ENCODE measurements at places on chromosomes 5 and 9. TPM values are rescaled to one million over a fixed set of nuclear protein-coding genes. Genes with fewer than 3 reads are reported as not detected.

SLC36A2 gene
- not detected for total RNA-seq

NMUR2 gene
- not detected for total RNA-seq

HAVCR2 gene
- total RNA-seq: 11.7 TPM

PCDHGA5 gene
- total RNA-seq: 14.5 TPM

- DNase-seq: no peak
Observed at GRCh38 chr9:7947577-7947976, 148.0 kb upstream of the DMAC1 start.

DNA sequence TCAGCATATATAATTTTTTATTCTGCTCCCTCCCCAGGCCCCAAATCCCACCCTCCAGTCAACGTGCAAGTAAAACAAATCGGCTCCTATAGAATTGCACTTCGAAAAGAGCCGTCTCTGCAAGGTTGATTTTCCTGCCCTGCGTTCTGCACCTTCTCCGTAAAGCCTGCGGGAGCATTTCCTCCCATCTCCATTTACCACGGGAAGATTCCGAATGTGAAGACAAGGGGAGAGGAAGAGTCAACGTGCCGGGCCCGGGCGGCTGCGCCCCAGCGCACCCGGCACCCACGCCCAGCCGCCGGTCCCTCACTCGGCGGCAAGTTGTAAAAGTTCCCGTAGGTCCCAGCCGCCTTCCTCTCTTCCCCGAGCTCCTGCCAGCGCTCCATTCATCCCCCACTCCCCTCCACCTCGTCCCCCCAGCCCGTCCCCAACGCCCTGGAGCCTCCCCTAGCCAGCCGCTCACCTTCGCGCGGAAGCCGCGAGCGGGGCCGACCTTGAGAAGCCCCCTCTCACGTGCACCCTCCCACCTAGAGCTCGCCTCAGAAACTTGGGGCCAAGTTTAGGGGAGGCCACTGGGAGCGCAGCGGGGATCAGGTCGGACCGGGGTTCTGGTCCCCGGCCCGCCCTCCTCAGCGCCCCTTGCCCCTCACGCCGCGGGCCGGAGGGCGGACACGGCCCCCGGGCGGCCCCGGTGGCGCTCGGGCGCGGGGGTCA, 431 bp downstream of the BNC2 start:
- no peak for DNase-seq

MEIKIN gene
- 14.8 TPM for total RNA-seq

HEXB gene
- total RNA-seq: 204 TPM

DNA sequence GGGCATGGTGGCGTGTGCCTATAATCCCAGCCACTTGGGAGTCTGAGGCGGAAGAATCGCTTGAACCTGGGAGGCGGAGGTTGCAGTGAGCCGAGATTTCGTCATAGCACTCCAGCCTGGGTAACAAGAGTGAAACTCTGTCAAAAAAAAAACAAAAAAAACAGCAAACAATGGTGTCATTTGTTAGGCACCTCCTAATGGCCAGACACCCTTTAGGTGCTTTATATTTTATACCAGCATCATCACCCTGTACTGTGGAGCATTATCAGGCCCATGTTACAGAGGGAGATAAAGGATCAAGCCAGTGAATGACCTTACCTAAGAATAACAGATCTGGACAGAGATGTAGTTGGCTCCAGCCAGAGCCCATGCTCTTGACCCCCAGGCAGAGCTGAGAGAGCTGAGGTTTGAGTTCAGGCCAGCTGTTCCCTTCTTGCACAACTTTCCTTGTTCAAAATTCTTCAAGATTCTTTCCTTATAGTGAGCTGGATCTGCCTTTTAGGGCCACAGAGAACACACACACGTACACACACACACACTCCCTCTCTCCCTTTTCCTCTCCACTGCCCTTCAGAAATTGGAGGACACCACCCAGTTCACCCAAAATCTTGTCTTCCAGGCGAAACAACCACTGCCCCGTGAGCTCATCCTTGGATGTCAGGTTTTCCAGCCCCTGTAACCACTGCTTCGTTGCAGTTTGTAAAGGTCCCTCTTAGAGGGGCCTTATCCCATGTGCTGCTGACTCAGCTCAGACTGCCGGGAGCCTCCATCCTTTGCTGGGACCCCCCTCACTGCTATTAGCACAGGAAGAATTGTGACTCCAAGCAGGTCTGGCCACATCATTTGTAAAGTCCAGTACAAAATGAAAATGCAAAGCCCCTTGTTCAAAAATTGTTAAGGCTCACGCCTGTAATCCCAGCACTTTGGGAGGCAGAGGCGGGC, 10.4 kb upstream of the PTGES start:
- no peak for DNase-seq

DNA sequence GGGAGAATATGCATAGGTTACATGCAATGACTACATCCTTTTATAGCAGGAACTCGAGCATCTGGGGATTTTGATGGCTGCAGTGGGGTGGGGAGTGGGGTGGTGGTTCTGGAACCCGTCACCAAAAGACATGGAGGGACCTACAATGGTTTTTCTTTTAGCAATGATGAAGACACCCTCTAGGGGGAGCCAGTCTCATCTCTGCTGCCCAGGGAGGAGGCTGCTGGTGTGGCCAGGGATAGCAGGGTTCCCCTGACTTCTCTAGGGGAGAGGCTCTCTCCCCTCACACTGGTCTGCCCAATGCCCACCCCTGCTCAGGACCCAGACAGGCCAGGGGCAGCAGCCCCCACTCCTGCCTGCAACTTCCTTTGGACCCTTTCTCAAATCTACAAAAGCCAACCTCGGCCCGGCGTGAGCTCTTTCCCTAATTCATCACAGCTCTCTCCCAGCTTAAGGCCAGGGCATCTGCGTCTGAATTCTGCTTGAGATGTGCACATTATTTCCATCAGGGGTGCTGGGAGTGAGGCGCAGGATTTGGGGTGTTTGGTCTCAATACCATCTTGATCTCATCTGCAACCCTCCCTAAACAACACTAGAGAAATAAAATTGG, 73.6 kb upstream of the RETREG1 start:
- no peak for DNase-seq

GRCh38 chr5:10528056-10528816, 35.6 kb upstream of the ANKRD33B start:
- DNase-seq: no peak

GRCh38 chr5:58674711-58675110, 91.8 kb downstream of the RAB3C start:
- DNase-seq: no peak

MPDZ gene
- 41.6 TPM for total RNA-seq

GRCh38 chr5:93039888-93040287, 541.1 kb downstream of the NR2F1-AS1 start:
- DNase-seq: no peak

- DNase-seq: no peak
Observed at GRCh38 chr9:106954558-106954957, 91.6 kb downstream of the ZNF462 start.

- DNase-seq: no peak
Observed at GRCh38 chr5:126103868-126104267, 319.3 kb upstream of the GRAMD2B start.

GRCh38 chr5:73945505-73945904, 319.5 kb downstream of the ARHGEF28 start:
- no peak for DNase-seq

DNA sequence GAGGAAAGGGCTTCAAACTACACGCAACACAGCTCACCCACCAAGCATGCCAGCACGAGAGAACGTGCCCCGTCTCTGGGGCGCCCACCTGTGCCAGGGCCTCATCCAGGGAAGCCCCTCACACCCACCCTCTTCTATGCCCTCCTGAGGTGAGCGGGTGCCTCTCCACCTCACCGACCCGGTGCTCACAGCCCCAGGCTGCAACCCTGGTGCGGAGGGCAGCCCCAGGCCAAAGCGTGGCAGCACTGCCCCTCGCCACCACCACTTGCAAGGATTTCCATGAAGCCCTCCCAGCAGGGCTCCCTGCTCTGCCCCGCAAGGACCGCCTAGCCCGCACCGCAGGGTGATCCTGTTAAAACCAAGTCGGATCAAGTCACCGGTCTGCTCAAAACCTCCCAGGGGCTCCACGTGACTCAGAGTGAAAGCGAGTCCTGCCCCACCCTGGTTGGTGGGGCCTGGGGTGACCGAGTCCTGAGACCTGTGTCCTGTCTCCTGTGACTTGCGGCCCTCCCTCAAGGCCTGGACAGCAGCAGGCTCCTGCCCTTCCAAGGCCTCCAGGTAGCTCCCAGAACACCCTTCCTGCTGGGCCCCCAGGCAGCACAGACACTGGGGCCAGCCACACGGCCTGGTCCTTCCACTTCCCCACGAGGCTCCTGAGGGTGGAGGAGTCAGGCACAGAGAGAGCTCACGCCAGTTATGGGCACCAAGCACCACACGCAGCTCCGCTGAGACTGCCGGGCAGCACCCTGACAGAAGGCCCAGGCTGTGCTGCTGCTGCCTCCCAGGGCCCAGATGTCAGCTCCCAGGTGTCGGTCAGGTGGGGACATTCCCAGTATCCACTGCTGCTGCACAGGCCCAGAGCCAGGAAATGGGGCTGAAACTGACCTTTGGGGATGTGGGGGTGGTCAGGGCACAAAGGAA, 12.7 kb downstream of the BRD3 start:
- no peak for DNase-seq

GRCh38 chr5:171261361-171261760, 47.7 kb upstream of the TLX3 start:
- no peak for DNase-seq

C5orf34 gene
- total RNA-seq: 1.3 TPM

DNA sequence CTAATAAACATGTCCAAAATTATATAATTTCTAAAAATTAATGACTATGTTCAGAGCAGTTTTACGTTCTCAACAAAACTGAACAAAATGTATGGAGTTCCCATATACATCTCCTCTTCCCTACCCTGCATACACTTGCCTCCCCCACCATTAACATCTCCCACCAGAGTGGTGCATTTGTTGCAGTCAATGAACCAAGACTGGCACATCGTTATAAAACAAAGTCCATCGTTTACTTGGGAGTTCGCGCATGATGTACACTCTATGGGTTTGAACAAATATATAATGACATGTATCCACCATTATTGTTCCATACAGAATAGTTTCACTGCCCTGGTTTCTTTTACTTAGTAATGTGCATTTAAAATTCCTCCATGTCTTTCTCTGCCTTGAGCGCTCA, 130.1 kb downstream of the APBA1 start:
- DNase-seq: no peak

SOX30 gene
- not detected for total RNA-seq

GRCh38 chr9:133489253-133490190, 10.6 kb upstream of the SLC2A6 start:
- no peak for DNase-seq

GRCh38 chr5:135029477-135030122, 4.4 kb downstream of the PITX1 start:
- no peak for DNase-seq

GRCh38 chr5:38780945-38781344, 64.9 kb upstream of the OSMR start:
- DNase-seq: peak; percentile 44

BARHL1 gene
- not detected for total RNA-seq

PPP2R2B gene
- 0.84 TPM for total RNA-seq

IFNA21 gene
- not detected for total RNA-seq

GRCh38 chr9:105621001-105621400, 41.3 kb upstream of the TAL2 start:
- no peak for DNase-seq

DNA sequence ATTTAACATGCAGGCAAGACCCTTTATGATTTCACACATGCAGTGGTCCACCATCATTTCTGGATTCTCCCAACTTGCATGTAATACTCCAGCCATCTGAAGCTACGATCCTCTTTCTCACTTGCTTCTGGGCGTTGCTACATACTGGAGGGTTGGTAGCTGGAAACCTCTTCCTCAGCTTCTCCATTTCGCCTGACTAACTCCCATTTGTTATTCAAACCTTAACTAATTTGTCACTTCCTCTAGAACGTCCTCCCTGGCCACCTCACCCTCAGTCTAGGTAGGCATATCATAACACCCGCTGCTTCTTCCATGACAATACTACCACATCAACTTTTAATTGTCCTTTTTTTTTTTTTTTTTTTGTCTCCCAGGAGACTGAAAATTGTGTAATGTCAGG, 72.6 kb upstream of the EQTN start:
- DNase-seq: no peak

DNA sequence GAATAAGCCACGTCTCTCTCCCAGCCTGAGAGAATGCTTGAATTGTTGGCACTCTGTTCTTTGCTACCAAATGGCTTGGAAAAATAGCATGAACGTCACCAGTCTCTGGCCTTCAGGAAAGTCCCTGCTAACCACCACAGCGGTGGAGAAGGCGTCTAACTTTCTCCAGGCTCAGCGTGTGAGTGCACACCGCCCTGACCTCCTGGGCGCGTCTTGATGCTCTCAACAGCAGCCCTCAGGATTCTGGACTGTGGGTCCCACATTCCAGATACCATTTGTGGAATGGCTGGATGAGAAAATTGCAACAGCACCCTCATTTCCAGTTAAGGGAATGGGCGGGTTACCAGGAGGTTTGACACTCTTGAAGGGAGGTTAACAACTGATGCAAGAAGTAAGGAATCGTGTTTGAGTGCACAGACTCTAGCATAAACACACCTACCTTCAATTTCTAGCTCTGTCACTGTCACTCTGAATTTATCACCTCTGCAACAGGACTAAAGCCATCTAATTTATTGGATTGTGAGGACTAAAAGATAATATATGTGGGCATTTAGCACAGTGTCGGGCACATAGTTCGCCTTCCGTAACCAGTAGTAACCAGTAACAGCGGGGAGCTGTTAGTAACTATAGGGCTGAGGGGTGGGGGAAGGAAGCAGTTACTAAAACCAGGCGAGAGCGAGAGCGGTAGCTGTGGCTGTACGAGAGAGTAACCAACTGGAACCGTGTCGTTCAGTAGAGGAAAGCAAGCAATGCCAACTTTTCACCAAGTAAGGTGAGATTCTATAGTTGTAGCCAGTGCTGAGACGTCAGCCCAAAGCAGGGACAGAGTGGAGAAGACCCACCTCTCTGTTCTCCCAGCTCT, 807 bp upstream of the PLGRKT start:
- no peak for DNase-seq

- no peak for DNase-seq
Observed at GRCh38 chr5:163473635-163474243, 13.3 kb downstream of the HMMR start.

ZDHHC11B gene
- 5.5 TPM for total RNA-seq

DNA sequence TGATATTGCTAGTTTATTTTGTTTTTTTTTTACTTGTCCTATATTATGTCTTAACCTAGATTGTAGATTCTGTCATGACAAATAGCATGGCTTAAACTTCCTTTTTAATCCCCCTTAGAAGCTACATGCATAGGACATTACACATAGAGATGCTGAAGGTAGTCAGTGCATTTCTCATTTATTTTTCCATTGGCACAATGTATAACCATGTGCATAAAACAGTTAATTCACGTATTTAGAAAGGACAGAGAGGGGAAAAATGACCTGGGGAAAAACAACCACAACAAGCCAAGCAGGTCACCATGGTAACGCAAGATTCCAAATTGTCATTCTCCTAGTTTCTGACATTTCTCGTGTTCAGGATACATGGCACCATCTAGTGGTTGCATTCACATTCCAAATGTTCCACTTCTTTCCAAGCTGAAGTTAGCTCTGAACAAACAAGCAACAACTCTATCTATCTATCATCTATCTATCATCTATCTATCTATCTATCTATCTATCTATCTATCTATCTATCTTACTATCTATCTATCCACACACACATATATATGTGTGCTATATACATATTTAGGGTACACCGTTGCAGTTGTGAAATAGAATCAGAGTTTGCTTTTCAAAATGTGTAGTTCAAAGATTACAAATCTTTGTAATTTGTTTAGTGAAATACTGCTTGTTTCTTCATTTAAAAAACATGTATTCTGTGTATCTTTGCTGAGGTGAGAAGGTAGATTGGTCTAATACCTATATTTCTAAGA, 487.2 kb upstream of the ST8SIA4 start:
- DNase-seq: no peak

GRCh38 chr9:114733816-114734215, 51.8 kb upstream of the TEX48 start:
- DNase-seq: no peak

GRCh38 chr5:170466988-170467707, 36.7 kb upstream of the KCNIP1 start:
- no peak for DNase-seq

ZBTB34 gene
- total RNA-seq: 14.3 TPM

All from omental fat pad (tissue), 4 donors.